Gastrocnemius medialis (tissue), 4 donors: ENCODE measurements at places on chromosomes 11 and 22. TPM values are rescaled to one million over a fixed set of nuclear protein-coding genes. Genes with fewer than 3 reads are reported as not detected.
A peak's percentile ranks its signal among the peaks of the same experiment; 100 is the strongest.

GRCh38 chr11:61445516-61445915 lies 15.6 kb downstream of the SDHAF2 start:
- no peak overlapping the region for H3K4me3 ChIP-seq
- H3K4me1 ChIP-seq = peaks cover 53% of the 10 kb centered on the region
- peaks cover 5% of the 10 kb centered on the region for H3K36me3 ChIP-seq
- H3K27ac ChIP-seq = peak overlapping the region; percentile 80

Gene OR8B4
- total RNA-seq = not detected

Gene GGT5
- 25.1 TPM for total RNA-seq

GRCh38 chr11:16763746-16764145 lies 25.3 kb downstream of the C11orf58 start:
- H3K27ac ChIP-seq = no peak overlapping the region
- no peaks in the 10 kb centered on the region for H3K4me1 ChIP-seq
- H3K27me3 ChIP-seq = no peaks in the 10 kb centered on the region
- no peaks in the 10 kb centered on the region for H3K36me3 ChIP-seq

GRCh38 chr11:18347471-18348125 lies 25.2 kb downstream of the GTF2H1 start:
- H3K4me3 ChIP-seq = no peak overlapping the region
- H3K27me3 ChIP-seq = no peaks in the 10 kb centered on the region
- DNase-seq = no peak
- no peak overlapping the region for H3K27ac ChIP-seq
- peaks cover 6% of the 10 kb centered on the region for H3K36me3 ChIP-seq
- H3K4me1 ChIP-seq = no peaks in the 10 kb centered on the region

Gene TLCD5
- total RNA-seq = 0.76 TPM

- no peaks in the 10 kb centered on the region for H3K36me3 ChIP-seq
- H3K27me3 ChIP-seq = no peaks in the 10 kb centered on the region
- peaks cover 36% of the 10 kb centered on the region for H3K4me1 ChIP-seq
- DNase-seq = peak; percentile 29
- H3K27ac ChIP-seq = no peak overlapping the region
Observed at GRCh38 chr11:44229098-44229497, 80.8 kb downstream of the ALX4 start.

GRCh38 chr11:94630221-94630620 lies 63.1 kb downstream of the PIWIL4 start:
- no peak for DNase-seq
- H3K27ac ChIP-seq = no peak overlapping the region
- no peaks in the 10 kb centered on the region for H3K27me3 ChIP-seq
- no peak overlapping the region for H3K4me3 ChIP-seq
- no peaks in the 10 kb centered on the region for H3K4me1 ChIP-seq
- H3K36me3 ChIP-seq = no peaks in the 10 kb centered on the region

GRCh38 chr22:25448435-25449051 lies 115.9 kb upstream of the GRK3 start:
- H3K27me3 ChIP-seq = no peaks in the 10 kb centered on the region
- H3K4me3 ChIP-seq = peak overlapping the region; percentile 70
- H3K4me1 ChIP-seq = peaks cover 20% of the 10 kb centered on the region

- H3K36me3 ChIP-seq = no peaks in the 10 kb centered on the region
- H3K4me3 ChIP-seq = no peak overlapping the region
- H3K4me1 ChIP-seq = no peaks in the 10 kb centered on the region
- no peaks in the 10 kb centered on the region for H3K27me3 ChIP-seq
Observed at GRCh38 chr11:132578580-132578979, 953.7 kb downstream of the OPCML start.

Gene CHEK2
- total RNA-seq = 3.0 TPM

DNA sequence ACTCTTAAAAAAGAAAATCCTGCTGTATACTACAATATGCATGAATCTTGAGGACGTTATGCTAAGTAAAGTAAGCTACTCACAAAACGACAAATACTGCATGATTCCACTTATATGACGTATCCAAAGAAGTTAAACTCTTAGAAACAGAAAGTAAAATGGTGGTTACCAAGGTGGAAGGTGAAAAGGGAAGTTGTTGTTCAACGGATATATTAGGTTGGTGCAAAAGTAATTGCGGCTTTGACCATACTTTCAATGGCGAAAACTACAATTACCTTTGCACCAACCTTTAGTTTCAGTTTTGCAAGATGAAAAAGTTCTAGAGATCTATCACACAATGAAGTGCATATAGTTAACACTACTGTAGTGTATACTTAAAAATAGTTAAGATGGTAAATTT lies 101.8 kb downstream of the FAM168A start:
- H3K4me3 ChIP-seq = no peak overlapping the region
- H3K36me3 ChIP-seq = no peaks in the 10 kb centered on the region
- no peaks in the 10 kb centered on the region for H3K27me3 ChIP-seq

DNA sequence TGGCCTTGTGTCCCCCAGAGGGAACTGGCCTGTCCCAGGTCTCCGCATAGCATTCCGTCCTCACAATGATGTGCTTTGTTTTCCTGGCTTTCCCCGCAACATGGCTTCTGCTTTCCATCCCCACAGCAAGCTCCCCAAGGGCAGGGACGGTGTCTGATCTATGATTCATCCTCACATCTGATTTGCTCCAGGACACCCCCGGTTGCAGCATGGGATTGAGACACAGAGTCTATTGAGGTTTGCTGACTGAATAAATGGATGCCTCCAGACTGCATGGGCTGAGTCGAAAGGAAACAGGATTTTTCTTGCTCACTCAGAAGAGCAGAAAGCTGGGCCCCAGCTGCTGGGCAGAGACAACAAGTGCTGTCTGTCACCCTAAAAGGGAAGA lies 40.2 kb downstream of the LMO1 start:
- H3K27ac ChIP-seq = no peak overlapping the region
- no peaks in the 10 kb centered on the region for H3K4me1 ChIP-seq
- no peaks in the 10 kb centered on the region for H3K27me3 ChIP-seq
- DNase-seq = no peak
- no peaks in the 10 kb centered on the region for H3K36me3 ChIP-seq

DNA sequence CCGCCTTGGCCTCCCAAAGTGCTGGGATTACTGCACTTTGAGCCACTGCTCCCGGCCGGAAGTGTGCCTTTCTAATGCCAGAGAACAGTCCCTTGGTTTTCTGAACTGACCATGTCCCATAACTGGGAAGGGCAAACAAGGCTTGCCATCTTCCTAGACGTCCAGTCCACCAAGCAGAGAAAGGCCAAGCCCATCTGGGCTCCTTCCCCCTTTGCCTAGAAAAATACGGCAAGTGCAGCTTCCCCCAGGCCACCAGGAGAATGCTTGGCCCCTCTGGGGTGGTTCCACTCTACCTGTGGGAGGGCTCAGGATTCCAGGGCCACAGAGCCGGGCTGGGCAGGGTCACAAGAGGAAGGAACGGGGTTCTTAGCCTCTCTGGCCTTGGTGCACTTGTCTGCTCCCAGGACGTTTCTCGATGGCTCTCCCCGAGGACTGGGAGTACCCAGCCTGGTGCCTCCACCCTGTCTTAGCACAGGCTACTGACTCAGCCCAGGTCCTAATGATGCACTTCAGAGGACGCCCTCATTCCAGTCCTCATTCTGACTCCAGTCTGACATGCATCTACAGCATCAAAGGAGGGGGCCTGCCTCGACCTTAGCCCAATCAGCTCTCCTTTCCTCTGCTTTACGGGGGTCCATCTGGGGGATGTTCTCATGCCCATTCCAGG lies 1.2 kb downstream of the USP2 start:
- peak overlapping the region; percentile 99 for H3K27ac ChIP-seq
- H3K4me3 ChIP-seq = peak overlapping the region; percentile 64
- DNase-seq = peak; percentile 58
- H3K4me1 ChIP-seq = peaks cover 46% of the 10 kb centered on the region
- H3K27me3 ChIP-seq = no peaks in the 10 kb centered on the region

GRCh38 chr11:62573006-62573591 lies 592 bp downstream of the EEF1G start:
- H3K4me1 ChIP-seq = peaks cover 54% of the 10 kb centered on the region
- H3K4me3 ChIP-seq = peak overlapping the region; percentile 87
- no peak for DNase-seq
- H3K36me3 ChIP-seq = no peaks in the 10 kb centered on the region

GRCh38 chr22:32020117-32020516 lies 22.9 kb upstream of the SLC5A1 start:
- H3K36me3 ChIP-seq = no peaks in the 10 kb centered on the region
- peaks cover 3% of the 10 kb centered on the region for H3K27me3 ChIP-seq
- DNase-seq = no peak
- H3K27ac ChIP-seq = no peak overlapping the region

Gene SLC22A24
- not detected for total RNA-seq

Gene SLC6A5
- not detected for total RNA-seq

Gene MFRP
- total RNA-seq = not detected

DNA sequence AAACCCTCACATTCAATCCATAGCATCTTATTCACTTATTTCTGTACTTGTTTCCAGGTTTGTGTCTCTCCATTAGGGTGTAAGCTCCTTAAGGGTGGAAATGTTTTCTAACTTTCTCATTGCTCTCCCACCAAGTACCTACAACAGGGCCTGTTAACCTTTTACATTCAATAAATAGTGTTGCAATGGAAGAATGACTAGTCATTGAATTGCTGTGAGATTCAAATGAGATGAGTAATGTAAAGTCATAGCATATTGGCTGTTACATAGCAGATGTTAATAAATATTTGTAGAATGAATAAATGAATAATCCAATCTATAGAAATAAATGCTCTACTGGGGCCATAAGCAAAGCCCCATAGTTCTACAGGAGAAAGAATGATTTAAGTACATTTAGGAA lies 75.4 kb upstream of the DDI1 start:
- H3K36me3 ChIP-seq = no peaks in the 10 kb centered on the region
- no peaks in the 10 kb centered on the region for H3K27me3 ChIP-seq
- DNase-seq = no peak
- no peak overlapping the region for H3K4me3 ChIP-seq
- H3K4me1 ChIP-seq = no peaks in the 10 kb centered on the region

- H3K27ac ChIP-seq = no peak overlapping the region
- no peaks in the 10 kb centered on the region for H3K27me3 ChIP-seq
- H3K4me1 ChIP-seq = no peaks in the 10 kb centered on the region
- no peaks in the 10 kb centered on the region for H3K36me3 ChIP-seq
Observed at GRCh38 chr11:18071098-18071705, 25.1 kb upstream of the TPH1 start.
